ENCODE measurements at places on chromosomes 11 and 22.

DNA sequence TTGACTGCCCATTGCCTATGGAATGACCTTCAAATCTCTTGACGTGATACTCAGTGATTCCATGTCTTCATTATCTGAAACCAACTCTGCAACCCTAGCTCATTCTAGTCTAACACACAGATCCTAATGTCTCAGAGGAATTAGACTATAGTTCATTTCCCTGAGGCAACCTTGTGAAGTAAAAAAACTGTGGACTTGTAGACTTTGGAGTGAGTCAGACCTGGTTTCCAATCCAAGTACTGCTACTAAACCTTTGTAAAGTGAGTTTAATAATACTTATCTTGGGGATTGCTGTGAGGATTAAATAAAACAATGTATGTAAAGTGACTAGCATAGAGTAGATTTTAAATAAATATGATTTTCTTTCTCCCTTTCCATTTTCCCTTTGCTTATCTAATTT, 226.1 kb downstream of the BLID start:
- no peak for DNase-seq

- DNase-seq = no peak
These were observed 51.3 kb upstream of the SLC1A2 start for GRCh38 chr11:35470616-35471015.

DNA sequence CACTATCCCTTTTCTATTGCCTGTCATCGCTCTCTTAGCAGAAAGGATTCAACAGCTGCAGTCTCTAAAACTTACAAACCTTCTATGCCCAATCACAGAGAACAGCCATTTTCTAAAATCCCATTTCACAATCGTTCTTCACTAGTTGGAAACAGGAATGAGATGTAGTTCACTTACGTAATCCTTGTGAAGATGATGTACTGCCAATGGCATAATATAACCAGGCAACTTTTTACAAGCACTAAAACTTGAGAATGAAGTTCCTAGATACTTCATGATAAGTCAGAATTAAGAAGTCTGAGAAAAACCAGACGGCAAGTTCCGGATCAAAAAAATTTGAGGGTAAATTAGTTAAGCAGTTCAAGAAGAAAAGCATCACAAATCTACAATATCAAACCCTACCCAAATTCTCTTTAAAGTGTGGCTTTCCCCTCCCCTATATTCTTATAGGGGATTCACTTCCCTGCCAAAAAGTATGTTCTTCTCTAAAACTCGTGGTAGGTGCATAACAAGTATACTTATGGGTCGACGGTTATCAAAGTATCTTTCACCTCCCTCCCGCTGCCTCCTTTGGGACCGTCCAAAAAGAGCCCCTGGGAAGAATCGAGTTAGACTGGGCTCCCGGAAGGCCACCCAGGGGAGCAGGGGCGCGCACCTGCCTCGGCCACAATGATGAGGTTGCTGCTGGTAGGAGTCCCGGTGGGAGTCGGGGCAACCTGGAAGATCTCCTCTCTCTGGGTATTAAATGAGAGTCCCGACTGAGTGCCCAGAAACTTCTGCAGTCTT, 666 bp downstream of the MSANTD4 start:
- DNase-seq = no peak

GRCh38 chr11:12180257-12181205, 70.1 kb downstream of the MICAL2 start:
- DNase-seq = no peak

DNA sequence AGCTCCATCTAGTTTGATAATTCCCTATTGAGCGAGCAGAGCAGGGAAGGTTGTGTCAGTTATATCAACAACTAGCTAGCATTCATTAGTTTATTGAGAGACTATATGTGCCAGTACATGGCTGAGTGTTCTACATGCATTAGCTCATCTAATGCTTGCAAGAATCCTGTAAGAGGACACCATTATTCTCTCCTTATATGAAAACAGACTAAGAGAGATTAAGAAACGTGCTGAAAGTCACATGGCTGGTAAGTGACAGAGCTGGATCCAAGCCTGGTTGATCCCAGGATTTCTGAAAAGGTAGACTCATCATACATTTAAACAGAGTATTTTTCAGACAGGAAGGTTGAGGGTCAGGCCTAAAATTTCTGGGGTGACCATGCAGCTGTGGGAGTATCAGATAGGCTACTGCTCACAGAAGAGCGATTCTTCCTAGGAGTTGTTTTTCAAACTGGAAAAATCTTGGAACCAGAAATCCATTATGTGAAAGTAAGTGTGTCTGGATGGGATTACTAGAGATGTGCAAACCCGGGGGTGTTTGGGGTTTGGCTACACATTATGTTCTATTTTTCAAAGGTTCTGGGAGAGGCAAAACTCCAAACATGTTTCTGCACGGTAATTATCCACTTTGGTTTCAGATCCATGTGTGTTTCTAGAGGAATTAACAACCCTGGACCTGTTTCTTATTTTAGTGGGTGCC, 213.3 kb downstream of the FAM76B start:
- no peak for DNase-seq
